ENCODE measurements at places on chromosomes 2 and 18.
A peak's percentile ranks its signal among the peaks of the same experiment; 100 is the strongest.

GRCh38 chr2:133600266-133600928 lies 32.1 kb upstream of the NCKAP5 start:
- no peak for DNase-seq

DNA sequence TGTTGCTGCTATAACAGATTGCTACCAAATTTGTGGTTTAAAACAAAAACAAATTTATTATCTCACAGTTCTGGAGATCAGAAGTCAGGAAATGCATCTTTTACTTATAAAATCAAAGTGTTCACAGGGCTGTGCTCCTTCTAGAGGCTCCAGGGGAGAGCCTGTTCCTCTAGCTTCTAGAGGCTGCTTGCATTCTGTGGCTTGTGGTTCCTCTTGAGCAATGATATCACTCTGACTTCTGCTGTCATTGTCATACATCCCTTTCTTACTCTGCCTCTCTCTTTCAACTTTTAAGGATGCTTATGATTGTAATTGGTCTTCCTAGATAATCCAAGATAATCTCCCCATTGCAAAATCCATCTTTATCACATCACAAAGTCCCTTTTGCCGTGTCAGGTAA lies 6.1 kb upstream of the DCC start:
- no peak for DNase-seq

- no peak for DNase-seq
Measured at GRCh38 chr2:25335971-25336370, 5.8 kb downstream of the DNMT3A start.

GRCh38 chr2:150204451-150204850 lies 283.0 kb downstream of the RND3 start:
- no peak for DNase-seq

DNA sequence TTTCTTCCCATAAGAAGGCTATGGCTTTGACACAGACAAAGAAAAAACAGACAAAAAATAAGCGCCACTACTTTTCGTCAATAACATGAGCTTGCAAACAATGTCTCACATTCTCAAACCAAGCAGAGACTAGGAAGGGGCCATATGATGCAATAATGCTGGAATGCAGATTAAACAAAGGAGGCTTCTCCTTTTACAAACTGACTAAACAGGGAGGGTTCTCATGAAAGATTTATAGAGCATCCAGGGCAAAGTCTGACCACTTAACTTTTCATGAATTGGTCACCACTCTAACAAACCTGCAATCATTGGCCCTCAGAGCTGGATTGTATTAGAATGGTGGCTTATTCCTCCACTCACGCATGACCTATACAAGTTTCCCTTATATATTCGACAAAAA lies 663.3 kb upstream of the CHAC2 start:
- no peak for DNase-seq

- DNase-seq = peak; percentile 82
Measured at GRCh38 chr2:12716282-12717190, at the start of gene TRIB2. Gene TRIB2 (plus strand): TSS chr2:12716936. CDS start chr2:12718308, 1,372 bp downstream.

DNA sequence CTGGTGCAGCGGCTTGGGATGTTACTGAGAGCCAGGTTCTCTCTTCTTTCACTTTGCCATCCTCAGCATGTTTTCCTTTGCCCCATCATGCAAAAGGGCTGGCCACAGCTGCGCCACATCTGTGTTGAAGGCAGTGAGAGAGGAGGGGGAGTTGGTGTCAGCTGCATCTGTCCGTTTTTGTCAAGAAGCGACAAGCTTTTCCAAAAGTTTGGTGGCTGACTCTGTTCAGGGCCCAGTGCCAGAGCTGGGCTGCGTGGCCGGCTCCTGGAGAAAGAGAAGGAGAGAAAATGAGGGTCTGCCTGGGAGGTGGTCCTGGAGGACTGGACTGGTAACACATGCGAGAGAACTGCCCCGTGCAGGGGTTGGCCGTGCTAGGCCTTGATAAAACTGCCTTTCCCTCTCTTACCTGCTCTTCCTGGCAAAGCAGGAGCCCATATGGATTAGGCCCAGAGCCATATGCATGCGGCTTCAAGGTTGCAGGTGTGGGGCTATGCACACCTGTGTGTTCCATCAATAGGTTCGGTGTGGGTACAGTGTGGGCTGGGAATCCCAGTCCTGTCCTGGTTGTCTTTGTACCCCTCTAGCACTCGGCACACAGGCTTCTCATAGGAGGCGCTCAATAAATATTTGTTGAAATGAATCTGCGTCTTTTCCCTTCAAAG lies 9.0 kb downstream of the RNF144A start:
- DNase-seq = no peak

DNA sequence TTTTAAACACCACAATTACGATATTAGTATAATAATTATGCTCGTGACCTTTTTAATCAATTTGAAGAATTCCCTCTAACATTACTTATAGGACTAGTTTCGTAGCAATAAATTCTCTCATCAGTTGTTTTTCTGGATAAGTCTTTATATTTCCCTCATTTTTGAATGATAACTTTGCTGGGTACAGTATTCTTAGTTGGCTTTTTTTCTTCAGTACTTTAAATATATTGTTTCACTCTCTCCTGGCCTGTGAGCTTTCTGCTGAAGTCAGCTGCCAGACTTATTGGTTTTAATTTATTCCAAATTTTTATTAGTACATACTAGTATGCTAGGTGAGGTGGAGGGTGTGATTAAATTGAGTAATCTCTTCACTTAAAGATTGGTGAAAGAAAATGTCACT lies 123.8 kb upstream of the CNTNAP5 start:
- DNase-seq = no peak

GRCh38 chr18:74146756-74147155 lies 878 bp downstream of the FBXO15 start:
- no peak for DNase-seq

- no peak for DNase-seq
Measured at GRCh38 chr2:172540421-172540820, 15.5 kb upstream of the PDK1 start.

DNA sequence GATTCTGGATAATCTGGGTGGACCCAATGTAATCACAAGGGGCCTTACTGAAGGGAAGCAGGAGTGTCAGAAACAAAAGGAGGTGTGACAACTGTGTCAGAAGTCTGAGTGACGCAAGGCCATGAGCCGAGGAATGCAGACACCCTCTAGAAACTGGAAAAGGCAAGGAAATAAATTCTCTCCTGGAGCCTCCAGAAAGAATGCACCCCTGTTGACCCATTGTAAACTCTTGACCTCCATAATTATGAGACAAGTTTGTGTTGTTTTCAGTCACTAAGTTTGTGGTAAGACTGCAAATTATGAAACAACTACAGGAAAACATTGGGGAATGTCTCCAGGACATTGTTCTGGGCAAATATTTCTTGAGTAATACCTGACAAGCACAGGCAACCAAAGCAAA lies 47.3 kb upstream of the B3GNT7 start:
- no peak for DNase-seq

- DNase-seq = no peak
Measured at GRCh38 chr18:79318142-79318673, 77.5 kb upstream of the NFATC1 start.

- no peak for DNase-seq
Measured at GRCh38 chr2:178848335-178848734, 41.1 kb upstream of the TTN start.

DNA sequence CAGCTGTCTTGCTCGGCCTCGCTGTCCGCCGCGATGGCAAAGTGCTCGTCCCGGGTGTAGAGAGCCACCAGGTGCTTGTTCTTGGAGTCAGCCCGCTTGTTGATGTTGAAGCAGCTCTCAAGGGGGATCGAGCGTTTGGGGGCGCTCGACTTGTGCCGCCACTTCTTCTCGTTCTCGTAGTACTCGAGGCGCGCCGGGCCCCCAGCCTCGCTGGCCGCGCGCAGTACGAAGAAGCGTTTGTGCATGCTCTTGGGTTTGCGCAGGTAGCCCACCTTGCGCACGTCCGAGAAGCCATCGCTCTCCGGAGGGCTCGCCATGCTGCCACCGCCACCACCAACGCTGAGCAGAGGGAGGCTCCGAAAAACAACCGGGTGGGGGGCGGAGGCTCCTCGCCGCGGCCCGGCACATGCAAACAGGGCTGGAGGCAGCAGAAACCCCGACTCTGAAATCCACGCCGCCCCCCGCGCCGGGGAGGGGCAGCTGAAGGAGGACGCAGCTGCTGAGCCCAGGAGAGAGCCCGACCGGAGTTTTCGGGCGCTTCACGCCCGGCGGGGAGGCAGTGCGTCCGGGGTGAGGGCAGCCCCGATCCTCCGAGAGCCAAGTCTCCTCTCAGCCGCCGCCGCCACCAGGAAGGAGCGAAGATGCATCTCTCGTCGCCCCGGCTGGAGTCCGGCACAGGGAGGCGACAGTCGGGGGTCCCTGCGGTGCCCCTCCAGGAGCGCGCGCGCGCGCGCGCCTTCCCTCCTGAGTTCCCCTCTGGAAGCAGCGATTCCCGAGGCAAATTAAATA lies 1.0 kb downstream of the IRS1 start:
- DNase-seq = no peak

- no peak for DNase-seq
Measured at GRCh38 chr2:136443661-136444060, 321.7 kb upstream of the THSD7B start.

GRCh38 chr2:218282173-218282991 lies 9.9 kb downstream of the TMBIM1 start:
- no peak for DNase-seq

DNA sequence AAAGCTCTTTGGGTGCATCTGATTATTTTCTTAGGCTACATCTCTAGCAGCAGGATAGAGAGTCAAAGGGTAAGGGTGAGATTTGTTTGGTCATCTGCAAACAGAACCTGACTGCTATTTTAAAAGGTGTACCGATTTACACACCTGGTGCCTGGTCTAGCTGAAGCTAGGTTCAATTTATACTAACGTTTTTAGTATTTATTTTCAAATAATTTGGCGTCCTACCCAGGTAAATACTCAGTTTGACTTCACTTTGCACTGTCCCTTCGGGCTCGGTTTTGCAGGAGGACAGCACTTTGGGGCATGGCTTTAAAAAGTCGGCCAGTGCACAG lies 683 bp downstream of the PTRHD1 start:
- DNase-seq = no peak

GRCh38 chr18:35775887-35776286 lies 194.3 kb downstream of the GALNT1 start:
- no peak for DNase-seq

GRCh38 chr2:100978582-100979191 lies 23.4 kb upstream of the RPL31 start:
- no peak for DNase-seq

GRCh38 chr18:32167980-32168730 lies 21.7 kb upstream of the MEP1B start:
- no peak for DNase-seq

DNA sequence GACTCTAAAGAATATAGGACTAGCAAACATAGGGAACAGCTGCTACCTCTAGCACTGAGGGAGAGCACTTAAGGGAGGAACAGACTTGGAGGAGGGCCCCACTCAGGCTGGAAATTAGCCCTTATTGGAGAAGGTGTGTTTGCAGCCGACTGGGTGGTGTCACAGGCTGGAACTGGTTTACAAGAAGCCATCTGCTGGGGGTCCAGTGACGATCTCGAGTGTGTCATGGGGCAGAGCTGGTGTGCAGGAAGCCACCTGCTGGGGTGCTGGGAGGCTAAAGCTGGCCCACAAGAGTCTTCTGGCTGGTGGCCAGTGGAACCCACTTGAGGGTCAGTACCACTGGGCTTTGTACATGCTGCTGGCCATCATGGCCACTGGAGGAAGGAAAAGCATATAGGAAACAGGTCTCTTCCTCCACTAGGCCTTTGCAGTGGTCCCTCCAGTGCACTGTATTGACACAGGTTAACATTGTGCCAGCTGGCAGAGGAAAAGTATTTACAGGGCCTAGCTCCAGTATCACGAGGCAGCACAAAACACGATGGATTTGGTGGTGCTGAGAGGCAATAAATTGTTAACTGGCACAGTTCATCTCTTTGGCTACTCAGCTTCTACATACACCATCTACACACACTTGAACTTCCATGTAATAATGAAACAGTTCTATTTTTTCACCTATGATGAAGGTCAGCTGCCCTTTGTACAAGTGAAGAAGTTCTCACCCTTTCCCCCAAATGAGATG lies 43.6 kb downstream of the MAP3K20 start:
- DNase-seq = no peak

- DNase-seq = no peak
Measured at GRCh38 chr18:50559752-50560680, at the start of gene MAPK4. Gene MAPK4 (plus strand): TSS chr18:50560087. CDS start chr18:50663959, 103,872 bp downstream.

GRCh38 chr2:223995569-223995968 lies 38.3 kb downstream of the MRPL44 start:
- DNase-seq = no peak

- peak; percentile 64 for DNase-seq
Measured at GRCh38 chr2:102355526-102356380, at the start of gene IL18R1. Gene IL18R1 (plus strand): TSS chr2:102355796. CDS start chr2:102362661, 6,865 bp downstream.

DNA sequence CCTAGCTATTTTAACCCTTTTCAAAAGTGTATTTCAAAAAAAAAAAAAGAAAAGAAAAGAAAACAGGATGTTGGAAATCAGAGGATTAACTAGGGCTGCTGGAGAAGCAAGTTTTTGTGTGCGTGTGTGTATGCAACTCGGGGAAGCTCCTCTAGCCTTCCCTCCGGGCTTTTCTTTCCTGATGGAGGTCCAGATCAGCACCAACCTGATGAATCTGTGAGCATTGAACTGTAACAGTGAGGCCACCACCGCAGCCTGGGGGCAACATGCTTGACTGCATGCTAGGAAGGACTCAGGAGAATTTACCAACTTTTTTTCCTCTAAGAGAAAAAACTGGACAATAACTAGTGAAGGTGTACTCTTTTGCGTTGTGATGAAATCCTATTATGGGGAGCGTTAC lies 2.3 kb downstream of the OBSL1 start:
- no peak for DNase-seq

- DNase-seq = no peak
Measured at GRCh38 chr2:188142636-188143295, 148.9 kb upstream of the GULP1 start.

DNA sequence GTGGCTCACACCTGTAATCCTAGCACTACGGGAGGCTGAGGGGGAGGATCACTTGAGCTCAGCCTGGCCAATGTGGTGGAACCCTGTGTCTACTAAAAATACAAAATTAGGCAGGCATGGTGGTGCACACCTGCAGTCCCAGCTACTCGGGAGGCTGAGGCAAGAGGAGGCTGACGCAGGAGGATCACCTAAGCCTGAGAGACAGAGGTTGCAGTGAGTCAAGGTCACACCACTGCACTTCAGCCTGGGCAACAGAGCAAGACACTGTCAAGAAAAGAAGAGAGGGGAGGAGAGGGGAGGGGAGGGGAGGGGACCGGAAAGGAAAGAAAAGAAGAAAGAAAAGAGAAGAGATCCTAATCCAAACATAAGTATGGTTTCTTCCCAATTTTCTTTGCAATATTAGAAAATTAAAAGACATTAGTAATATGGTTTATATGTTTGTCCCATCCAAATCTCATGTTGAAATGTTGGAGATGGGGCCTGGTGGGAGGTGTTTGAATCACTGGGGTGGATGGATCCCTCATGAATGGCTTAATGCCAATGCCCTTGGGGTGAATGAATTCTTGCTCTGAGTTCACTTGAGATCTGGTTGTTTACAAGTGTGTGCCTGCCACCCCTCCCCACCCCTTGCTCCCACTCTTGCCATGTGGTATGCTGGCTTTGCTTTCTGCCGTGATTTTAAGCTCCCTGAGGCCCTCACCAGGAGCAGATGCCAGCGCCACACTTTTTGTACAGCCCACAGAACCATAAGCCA lies 50.7 kb downstream of the TRIP12 start:
- DNase-seq = no peak
